ENCODE measurements at places on chromosomes 3 and 15.
A peak's percentile ranks its signal among the peaks of the same experiment; 100 is the strongest.

GRCh38 chr3:139122612-139123011 is 77.9 kb upstream of the PRR23C start:
- no peak for DNase-seq

DNA sequence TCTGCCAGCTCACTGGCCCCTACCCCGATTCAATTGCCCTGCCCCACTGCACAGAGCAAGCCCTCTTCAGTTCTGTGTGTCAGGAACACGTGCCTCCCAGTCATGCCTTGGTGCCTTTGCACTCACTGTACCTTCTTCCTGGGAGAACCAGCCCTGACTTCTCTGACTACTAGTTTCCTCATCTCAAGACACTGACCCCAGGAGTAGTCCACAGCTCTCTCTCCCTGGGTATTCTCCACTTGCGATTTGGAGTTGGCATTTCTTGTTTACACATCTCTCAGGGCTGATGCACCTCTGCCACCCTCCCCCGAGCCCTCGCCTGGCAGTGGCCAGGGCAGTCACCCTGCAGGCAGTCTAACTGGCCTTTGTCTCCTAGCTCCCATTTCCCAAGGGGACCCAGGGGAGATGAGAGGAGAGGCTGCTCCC is 5.7 kb downstream of the CISH start:
- DNase-seq, result no peak

DNA sequence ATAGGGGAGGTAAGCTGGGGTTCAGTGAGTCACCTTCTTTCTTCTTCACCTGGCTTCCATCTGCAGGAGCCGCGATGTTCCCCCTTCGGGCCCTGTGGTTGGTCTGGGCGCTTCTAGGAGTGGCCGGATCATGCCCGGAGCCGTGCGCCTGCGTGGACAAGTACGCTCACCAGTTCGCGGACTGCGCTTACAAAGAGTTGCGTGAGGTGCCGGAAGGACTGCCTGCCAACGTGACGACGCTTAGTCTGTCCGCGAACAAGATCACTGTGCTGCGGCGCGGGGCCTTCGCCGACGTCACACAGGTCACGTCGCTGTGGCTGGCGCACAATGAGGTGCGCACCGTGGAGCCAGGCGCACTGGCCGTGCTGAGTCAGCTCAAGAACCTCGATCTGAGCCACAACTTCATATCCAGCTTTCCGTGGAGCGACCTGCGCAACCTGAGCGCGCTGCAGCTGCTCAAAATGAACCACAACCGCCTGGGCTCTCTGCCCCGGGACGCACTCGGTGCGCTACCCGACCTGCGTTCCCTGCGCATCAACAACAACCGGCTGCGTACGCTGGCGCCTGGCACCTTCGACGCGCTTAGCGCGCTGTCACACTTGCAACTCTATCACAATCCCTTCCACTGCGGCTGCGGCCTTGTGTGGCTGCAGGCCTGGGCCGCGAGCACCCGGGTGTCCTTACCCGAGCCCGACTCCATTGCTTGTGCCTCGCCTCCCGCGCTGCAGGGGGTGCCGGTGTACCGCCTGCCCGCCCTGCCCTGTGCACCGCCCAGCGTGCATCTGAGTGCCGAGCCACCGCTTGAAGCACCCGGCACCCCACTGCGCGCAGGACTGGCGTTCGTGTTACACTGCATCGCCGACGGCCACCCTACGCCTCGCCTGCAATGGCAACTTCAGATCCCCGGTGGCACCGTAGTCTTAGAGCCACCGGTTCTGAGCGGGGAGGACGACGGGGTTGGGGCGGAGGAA is 2.6 kb downstream of the ISLR2 start:
- DNase-seq, result no peak

- DNase-seq, result no peak
Measured at GRCh38 chr3:197256836-197257444, 41.5 kb downstream of the DLG1 start.

- no peak for DNase-seq
Measured at GRCh38 chr3:44678480-44679116, 30.1 kb downstream of the ZNF35 start.

GRCh38 chr3:133443649-133444422 is 44.0 kb downstream of the BFSP2 start:
- DNase-seq, result no peak

- DNase-seq, result no peak
Measured at GRCh38 chr15:40956541-40956982, 3.3 kb downstream of the CHAC1 start.

- DNase-seq, result no peak
Measured at GRCh38 chr3:124117486-124117885, 125.6 kb upstream of the ROPN1 start.

GRCh38 chr3:157128771-157129681 is 30.9 kb downstream of the CCNL1 start:
- peak; percentile 13 for DNase-seq

- DNase-seq, result no peak
Measured at GRCh38 chr3:147921051-147921450, 511.9 kb downstream of the ZIC1 start.

- DNase-seq, result no peak
Measured at GRCh38 chr3:171039674-171040073, 13.2 kb upstream of the SLC2A2 start.

- peak; percentile 15 for DNase-seq
Measured at GRCh38 chr3:41199866-41200668, 762 bp downstream of the CTNNB1 start.

GRCh38 chr3:9681723-9682081 is 21.9 kb upstream of the CPNE9 start:
- DNase-seq, result no peak

GRCh38 chr3:14581334-14582044 is 41.3 kb upstream of the GRIP2 start:
- DNase-seq, result no peak

- DNase-seq, result no peak
Measured at GRCh38 chr3:153967260-153967659, 153.9 kb upstream of the ARHGEF26 start.

DNA sequence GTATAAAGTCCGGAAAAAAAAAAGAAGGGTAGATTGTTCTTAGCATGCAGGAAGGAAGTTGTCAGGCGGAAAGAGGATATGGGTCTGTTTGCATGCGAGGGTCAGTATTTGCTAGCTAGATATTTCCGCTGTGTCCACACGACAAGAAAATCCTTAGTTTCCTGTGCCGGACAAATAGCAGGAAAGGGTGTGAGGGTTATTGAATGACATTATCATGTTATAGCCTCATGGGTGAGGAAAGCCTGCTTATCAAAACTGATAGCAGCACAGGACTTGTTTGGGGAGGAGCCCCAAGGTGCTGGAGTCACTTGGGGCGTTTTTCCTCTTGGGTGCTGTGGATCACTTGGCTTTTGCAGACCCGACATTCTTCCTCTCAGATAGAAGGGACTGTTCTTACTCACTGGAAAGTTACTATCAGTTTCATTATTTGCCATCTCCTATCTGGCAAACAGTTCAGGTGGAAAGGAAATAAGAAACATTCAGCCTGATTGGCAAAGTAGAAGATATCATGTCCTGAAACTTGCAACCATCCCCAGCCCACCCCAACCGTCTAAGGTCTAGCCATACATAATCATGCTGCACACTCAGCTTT is 127.2 kb upstream of the DPH6 start:
- no peak for DNase-seq

GRCh38 chr15:64699751-64700388 is 75.5 kb downstream of the RBPMS2 start:
- DNase-seq, result no peak

GRCh38 chr3:8538913-8539312 is 37.3 kb downstream of the LMCD1 start:
- DNase-seq, result no peak

DNA sequence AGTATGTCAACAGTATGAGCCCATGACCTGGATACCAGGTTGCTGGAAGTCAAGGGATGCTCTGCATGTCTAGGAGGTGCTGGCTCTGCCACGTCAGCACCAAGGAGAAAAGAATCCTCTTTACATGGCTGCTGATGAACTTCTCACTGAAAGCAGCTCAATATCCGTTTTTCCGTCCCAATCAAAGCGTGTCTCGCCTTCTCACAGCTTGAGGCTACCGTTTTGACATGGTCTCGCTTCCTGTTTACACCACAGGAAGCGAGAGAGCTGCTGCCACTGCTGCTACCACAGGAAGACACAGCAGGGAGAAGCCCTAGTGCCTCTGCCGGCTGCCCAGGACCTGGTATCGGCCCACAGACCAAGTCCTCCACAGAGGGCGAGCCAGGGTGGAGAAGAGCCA is 27.3 kb downstream of the STARD5 start:
- peak; percentile 66 for DNase-seq

- DNase-seq, result no peak
Measured at GRCh38 chr3:143241481-143241951, 121.9 kb downstream of the CHST2 start.

DNA sequence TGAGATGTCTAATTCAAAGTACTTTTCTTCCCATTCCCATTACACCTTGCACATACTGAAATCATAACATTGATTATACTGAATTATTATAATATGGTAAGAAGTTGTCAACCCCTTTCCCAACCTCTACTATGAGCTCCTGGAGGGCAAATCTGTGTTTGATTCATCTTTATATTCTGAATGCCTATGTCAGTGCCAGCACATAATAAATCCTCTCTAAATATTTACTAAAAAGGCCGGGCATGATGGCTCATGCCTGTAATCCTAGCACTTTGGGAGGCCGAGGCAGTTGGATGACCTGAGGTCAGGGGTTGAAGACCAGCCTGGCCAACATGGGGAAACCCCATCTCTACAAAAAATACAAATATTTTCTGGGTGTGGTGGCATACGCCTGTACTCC is 392.5 kb upstream of the CADM2 start:
- no peak for DNase-seq

GRCh38 chr3:10837849-10838248 is 21.8 kb downstream of the SLC6A11 start:
- DNase-seq, result no peak

DNA sequence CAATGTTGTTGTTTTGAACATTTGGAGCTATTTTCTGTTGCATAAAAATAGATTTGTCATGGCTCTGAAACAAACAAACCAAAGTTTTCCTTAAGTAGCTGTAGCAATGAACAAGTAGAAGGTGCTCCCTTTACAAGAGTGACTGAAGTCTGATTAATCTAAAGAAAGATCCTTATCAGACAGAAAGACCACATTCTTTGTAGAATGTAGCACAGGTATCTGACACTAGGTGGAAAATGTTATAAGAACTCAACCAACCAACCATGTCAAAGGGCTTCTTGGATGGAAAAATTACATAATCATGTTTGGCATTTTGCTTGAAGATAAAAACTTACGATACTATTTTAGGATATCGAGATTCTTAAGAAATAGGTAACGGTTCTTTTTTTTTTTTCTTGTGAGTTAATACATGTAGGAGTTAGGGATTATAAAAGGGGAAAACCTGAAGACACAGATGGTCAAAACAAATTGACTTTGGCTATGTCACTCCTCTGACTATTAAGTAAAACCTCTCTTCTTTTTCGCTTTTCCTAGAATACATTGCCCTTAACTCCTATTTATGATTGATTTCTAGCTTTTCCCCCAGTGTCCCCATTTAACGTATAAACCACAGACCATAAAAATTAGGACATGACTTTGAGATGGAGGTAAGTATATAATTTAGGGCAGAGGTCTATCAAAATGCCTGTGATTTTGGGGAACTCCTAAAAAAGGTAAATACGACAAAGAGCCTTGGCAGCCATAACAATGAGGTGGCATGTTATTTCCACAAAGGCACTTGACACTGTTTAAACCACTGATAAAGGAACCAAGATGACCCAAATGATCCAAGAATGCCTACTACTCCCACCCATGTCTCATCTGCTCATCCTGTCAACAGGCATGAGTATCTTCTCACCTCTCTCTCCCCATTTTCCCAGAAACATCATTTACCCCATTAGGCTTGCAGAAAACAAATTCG is 72.0 kb downstream of the CCR4 start:
- DNase-seq, result no peak
